Kidney epithelial cell (primary cell): ENCODE measurements at places on chromosomes 5 and 9. TPM values are rescaled to one million over a fixed set of nuclear protein-coding genes. Genes with fewer than 3 reads are reported as not detected.

KCNMB1 gene
- total RNA-seq, result 0.04 TPM in 1 of 2 replicates, not detected in the other

GNA14 gene
- total RNA-seq, result 0.63 and 1.1 TPM in 2 replicates

- no peak for DNase-seq
Measured at GRCh38 chr9:13143281-13143680, 136.2 kb downstream of the MPDZ start.

- no peak for DNase-seq
Measured at GRCh38 chr9:4762886-4763541, 22.0 kb upstream of the AK3 start.

DNA sequence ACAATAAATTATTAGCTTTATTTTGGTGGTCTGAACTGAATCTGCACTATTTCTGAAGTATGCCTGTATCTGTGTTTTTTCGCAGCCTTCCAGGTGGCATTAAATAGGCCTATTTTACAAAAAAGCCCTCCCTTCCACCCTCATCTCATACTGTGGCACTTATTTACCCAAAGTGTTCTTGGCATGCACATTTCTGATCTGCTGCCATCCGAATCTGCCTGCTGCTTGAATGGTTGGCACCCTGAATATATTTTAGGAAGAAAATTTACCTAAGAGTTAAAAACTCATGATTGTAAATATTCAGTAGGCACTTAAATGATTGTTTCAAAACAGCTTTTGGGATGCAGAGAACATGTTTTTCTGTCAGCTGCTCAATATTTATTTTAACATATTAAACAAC, 150.1 kb downstream of the SLC28A3 start:
- DNase-seq, result no peak
